Natural killer cell (primary cell): ENCODE measurements at places on chromosomes 12 and 14. TPM values are rescaled to one million over a fixed set of nuclear protein-coding genes. Genes with fewer than 3 reads are reported as not detected.

The CCDC38 gene
- 0.35 TPM for total RNA-seq

The KRT79 gene
- total RNA-seq: not detected

- DNase-seq: no peak
- no peaks in the 10 kb centered on the region for H3K36me3 ChIP-seq
- no peaks in the 10 kb centered on the region for H3K27me3 ChIP-seq
- H3K27ac ChIP-seq: no peak overlapping the region
These were observed 1389.3 kb downstream of the AACS start for GRCh38 chr12:126454581-126454980.

GRCh38 chr12:122080149-122081082, 1.9 kb downstream of the MLXIP start:
- H3K27me3 ChIP-seq: no peaks in the 10 kb centered on the region
- H3K4me1 ChIP-seq: peaks cover 63% of the 10 kb centered on the region
- H3K27ac ChIP-seq: peak overlapping the region; percentile 24
- H3K36me3 ChIP-seq: no peaks in the 10 kb centered on the region
- peak overlapping the region; percentile 83 for H3K4me3 ChIP-seq

GRCh38 chr12:108234158-108234557, 105.0 kb downstream of the CMKLR1 start:
- DNase-seq: peak; percentile 20
- H3K36me3 ChIP-seq: no peaks in the 10 kb centered on the region
- no peaks in the 10 kb centered on the region for H3K27me3 ChIP-seq
- no peak overlapping the region for H3K4me3 ChIP-seq

The RHEBL1 gene
- total RNA-seq: 11.6 TPM

- H3K27me3 ChIP-seq: no peaks in the 10 kb centered on the region
- H3K36me3 ChIP-seq: no peaks in the 10 kb centered on the region
- peaks cover 6% of the 10 kb centered on the region for H3K4me1 ChIP-seq
- DNase-seq: no peak
- no peak overlapping the region for H3K4me3 ChIP-seq
- H3K27ac ChIP-seq: no peak overlapping the region
These were observed 68.6 kb downstream of the ETV6 start for GRCh38 chr12:11718105-11718504.

DNA sequence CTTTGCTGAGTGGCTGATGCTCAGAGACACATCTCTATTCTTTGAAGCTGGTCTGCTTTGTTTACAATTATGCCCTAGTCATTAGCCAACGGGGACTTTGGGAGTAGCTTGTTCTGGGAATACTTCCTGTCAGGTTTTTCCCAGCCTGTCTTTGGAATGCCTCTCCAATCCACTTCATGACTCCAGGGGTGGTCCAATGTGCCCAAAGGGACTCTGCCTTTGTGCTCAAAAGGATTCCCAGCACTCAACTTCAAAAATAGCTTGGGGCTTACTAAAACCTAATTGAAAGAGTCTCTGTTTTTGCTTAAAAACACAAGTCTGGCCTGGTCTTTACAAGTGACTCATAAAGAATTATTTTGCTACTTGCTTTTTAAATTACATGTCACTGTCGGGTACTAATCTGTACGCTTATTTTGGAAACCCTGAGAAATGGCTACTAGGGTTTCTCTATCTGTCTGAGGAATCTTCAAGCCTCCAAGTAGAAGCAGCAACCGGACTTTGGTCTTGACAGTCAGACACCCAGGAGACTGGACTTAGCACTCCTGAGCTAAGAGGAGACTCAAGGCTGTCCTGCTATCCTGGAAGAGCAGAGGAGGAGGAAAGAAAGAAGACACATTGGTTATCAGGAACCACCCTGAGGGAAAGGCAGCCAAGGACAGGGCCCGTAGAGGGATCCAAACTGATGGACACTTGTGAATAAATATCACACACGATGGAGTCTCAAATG, 20.7 kb downstream of the PHLDA1 start:
- no peak for DNase-seq
- H3K27ac ChIP-seq: no peak overlapping the region
- H3K36me3 ChIP-seq: no peaks in the 10 kb centered on the region
- no peaks in the 10 kb centered on the region for H3K4me1 ChIP-seq

DNA sequence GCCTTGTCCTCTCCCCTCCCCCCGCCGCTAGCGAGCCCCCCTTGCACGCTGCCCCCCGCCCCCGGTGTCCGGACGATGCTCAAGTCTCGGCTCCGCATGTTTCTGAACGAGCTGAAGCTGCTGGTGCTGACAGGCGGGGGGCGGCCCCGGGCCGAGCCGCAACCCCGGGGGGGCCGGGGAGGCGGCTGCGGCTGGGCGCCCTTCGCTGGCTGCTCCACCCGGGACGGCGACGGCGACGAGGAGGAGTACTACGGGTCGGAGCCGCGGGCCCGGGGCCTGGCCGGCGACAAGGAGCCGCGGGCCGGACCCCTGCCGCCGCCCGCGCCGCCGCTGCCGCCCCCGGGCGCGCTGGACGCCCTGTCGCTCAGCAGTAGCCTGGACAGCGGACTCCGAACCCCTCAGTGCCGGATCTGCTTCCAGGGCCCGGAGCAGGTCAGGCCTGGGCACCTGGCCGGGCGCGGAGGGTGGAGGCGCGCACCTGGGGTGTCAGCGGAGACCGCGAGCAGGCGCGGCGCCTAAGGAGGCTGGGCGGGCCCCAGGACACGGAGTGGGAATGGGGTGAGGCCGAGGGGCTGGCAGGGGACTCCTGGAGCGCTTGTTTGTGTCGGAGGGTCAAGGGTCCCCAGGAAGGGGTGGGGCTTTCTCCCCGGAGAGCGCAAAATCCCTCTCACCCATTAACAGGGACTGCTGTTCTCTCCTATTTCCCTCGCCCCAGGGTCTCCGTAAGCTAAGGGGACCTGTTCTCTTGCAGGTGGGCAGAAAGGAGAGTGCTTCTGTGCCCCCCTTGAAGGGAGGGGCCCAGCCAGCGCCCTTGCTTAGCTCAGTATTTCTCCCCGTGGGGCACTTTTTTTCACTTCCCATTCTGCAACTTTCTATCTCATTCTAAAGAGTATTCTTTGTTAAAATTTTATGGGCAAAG, 810 bp downstream of the MARCHF9 start:
- peak overlapping the region; percentile 62 for H3K27ac ChIP-seq
- H3K27me3 ChIP-seq: no peaks in the 10 kb centered on the region
- peak overlapping the region; percentile 50 for H3K4me3 ChIP-seq
- peak; percentile 70 for DNase-seq

GRCh38 chr12:49923880-49924556, 20.3 kb upstream of the FAIM2 start:
- no peaks in the 10 kb centered on the region for H3K36me3 ChIP-seq
- H3K27ac ChIP-seq: no peak overlapping the region
- no peaks in the 10 kb centered on the region for H3K4me1 ChIP-seq
- no peaks in the 10 kb centered on the region for H3K27me3 ChIP-seq
- DNase-seq: no peak
